Stimulated activated CD8-positive, alpha-beta memory T cell treated with anti-CD3 and anti-CD28 coated beads, Interleukin-4, amount 100 ng/mL, for 1 hour (primary cell): ENCODE measurements at places on chromosomes 5 and 9.

- DNase-seq: no peak
Measured at GRCh38 chr9:90726215-90726614, 75.4 kb upstream of the SYK start.

DNA sequence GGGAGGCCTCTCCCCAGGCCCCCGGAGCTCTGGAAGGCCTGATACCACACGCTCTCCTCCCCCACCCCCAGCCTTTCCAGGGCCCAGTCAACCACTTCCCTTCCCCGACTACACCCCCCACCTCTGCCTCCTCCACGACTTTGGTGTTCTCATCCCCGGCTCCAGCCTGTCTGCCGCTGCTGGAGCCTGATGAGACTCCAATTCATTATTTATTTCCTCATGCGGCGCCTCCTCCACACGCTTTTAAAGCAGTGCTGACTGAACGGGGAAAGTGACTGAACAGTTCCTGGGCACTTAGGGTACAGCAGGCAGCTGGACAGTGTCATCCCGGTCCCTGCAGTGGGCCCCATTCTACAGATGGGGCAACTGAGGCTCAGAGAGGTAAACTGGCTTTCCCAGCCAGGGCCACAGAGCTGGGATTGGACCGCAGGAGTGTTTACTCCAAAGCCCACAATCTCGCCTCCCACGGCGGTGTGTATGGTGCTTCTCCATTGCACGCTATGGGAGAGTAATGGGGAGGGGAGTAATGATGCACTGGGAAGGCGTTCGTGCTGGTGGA is 15.9 kb upstream of the RPL26L1 start:
- no peak for DNase-seq

GRCh38 chr5:162496100-162496808 is 428.7 kb downstream of the GABRG2 start:
- no peak for DNase-seq

- no peak for DNase-seq
Measured at GRCh38 chr5:42655982-42656650, 100.5 kb upstream of the CCDC152 start.

DNA sequence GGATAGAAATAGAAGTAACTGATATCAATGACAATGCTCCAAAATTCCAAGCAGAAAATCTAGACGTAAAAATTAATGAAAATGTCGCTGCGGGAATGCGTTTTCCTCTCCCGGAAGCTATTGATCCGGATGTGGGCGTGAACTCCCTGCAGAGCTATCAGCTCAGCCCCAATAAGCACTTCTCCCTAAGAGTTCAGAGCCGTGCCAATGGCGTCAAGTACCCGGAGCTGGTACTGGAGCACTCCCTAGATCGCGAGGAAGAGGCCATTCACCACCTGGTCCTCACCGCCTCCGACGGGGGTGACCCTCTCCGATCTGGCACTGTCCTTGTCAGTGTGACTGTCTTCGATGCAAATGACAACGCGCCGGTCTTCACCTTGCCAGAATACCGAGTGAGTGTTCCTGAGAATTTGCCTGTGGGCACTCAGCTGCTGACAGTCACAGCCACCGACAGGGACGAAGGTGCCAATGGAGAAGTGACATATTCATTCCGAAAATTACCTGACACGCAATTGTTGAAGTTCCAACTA is 818 bp downstream of the PCDHGA10 start:
- no peak for DNase-seq

DNA sequence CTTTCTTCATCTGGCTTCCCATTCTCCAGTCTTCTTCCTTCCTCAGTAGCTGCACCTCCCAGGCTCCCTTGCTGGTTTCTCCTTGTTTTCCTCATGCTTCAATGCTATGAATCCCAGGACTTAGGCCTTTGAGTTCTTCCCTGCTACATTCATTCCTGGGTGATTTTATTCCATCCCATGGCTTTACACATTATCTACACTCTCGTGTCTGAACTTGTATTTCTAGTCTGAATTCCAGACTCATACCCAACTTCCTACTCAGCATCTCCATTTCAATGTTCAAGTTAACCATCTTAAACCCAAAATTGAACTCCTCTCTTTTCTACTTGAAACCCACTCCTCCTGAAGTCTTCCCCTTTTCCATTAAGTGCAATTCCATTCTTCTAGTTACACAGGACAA is 20.0 kb downstream of the SLC24A2 start:
- no peak for DNase-seq

GRCh38 chr9:124280176-124280691 is 22.5 kb downstream of the NEK6 start:
- DNase-seq: no peak

- no peak for DNase-seq
Measured at GRCh38 chr9:82581935-82582334, 481.0 kb downstream of the RASEF start.

DNA sequence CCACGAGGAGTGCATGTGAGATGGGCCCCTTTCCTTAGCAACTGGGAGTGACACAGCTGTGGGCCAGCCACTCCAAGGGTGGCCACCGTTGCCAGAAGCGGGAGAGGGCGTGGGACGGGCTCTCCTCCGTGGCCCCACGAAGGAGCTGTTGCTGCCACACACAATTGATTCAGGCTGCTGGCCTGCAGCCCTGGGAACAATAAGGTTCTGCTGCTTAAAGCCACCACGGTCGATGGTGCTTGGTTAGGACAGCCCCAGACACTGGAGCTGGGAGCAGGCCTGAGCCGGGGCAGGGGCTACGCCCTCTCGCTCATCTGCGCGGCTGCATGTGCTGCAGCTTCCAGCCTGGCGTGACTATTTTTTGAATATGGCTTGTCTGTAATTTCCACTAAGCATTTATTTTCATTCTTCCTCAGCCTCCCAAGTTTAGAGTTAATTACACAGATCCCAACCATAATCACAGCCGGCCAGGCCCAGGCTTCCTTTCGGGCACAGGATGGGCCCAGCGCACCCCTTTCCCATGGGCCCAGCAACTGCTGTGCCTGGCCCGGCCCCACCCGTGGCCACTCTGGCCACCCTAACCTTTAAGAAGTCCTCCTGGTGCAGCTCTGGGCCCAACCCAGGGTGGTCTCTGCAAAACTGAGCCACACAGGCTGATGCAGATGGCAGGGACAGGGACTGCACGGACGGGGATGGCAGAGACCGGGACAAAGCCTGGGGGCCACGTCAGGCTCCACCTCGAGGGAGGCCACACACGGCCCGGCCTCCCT is 49.7 kb downstream of the VAV2 start:
- no peak for DNase-seq

- no peak for DNase-seq
Measured at GRCh38 chr9:130159057-130159456, 13.1 kb upstream of the NCS1 start.

GRCh38 chr9:127340721-127341120 is 56.2 kb upstream of the SLC2A8 start:
- DNase-seq: no peak

DNA sequence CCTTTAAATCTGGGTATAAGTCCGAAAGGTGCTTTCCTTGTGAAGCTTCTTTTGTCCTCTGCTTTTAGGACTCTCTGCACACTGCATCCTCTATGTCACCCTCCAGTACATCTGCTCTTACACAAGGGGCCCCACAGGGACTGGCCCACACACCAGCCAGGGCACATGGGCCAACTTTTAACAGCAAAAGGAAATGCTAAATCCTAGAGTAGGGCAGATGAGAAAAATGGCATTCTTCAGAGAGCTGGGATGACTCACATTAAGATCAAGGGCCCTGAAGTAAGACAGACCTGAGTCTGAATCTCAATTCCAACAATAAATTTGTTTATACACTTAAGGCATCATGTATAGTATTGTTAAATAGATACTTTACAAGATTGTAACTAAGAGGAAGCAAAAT is 40.3 kb upstream of the CDKN2B start:
- no peak for DNase-seq

DNA sequence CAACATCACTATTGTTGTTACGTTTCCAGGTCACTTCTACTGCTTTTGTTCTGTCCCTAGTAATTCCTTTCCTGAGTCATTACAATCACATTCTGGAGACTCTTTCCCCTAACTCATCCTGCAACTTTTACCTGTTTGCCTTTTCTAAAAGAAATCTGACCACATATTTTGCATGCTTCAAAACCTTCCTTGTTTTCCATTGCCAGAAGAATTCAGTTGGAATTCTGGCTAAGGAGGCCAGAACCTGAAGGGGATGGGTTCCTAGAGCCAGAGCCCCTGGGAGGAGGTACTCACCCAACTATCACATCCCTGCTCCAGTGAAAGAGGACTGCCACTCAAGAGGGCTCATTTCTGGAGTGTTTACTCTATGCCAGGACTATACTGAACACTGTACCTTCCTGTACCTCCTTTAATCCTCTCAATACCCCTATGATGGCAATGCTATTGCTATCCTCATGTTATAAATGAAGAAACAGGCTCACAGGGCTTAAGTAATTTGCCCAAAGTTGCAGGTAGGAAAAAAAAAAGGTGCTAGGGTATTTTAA is 42.8 kb upstream of the MAST4 start:
- DNase-seq: no peak
